ENCODE measurements at places on chromosomes 4 and X. TPM values are rescaled to one million over a fixed set of nuclear protein-coding genes. Genes with fewer than 3 reads are reported as not detected.

GRCh38 chr4:18722748-18723191, 701.2 kb upstream of the LCORL start:
- no peaks in the 10 kb centered on the region for H3K27me3 ChIP-seq
- no peaks in the 10 kb centered on the region for H3K4me1 ChIP-seq
- H3K27ac ChIP-seq = no peak overlapping the region
- no peak overlapping the region for H3K4me3 ChIP-seq

DNA sequence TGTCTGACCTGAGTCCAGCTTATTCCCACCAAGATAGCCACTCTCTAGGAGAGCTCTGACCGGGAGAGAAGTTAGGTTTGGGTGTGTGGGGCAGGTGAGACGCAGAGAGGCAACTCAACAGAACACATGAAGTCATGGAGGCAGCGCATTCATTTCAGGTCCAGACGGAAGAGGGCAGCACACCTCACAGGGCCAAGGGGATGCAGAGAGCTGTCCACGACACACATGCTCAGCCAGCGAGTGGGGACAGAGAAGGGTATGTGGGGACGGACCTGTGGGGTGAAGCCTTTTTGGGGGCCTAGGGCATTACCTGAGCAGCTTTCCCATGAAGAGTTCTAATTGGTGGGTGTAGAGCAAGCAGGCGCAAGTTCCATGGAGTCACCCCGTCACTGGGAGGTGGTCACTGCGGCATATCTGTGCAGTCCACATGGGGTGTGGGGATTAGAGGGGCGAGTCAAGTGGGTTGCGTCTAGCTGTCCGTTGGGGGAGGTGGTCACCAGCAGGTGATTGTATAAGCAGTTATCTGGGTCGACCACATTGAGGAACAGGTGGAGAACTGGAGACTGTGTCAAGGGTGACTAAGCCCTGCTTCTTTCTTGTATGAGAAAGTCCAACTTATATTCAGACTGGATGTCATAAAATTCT, 24.3 kb upstream of the UXT start:
- no peaks in the 10 kb centered on the region for H3K4me1 ChIP-seq
- H3K27ac ChIP-seq = no peak overlapping the region
- H3K4me3 ChIP-seq = no peak overlapping the region

GRCh38 chrX:51155566-51155965, 177.1 kb upstream of the NUDT10 start:
- H3K4me3 ChIP-seq = no peak overlapping the region
- no peak for DNase-seq
- no peaks in the 10 kb centered on the region for H3K36me3 ChIP-seq
- H3K27me3 ChIP-seq = no peaks in the 10 kb centered on the region
- no peak overlapping the region for H3K27ac ChIP-seq

DNA sequence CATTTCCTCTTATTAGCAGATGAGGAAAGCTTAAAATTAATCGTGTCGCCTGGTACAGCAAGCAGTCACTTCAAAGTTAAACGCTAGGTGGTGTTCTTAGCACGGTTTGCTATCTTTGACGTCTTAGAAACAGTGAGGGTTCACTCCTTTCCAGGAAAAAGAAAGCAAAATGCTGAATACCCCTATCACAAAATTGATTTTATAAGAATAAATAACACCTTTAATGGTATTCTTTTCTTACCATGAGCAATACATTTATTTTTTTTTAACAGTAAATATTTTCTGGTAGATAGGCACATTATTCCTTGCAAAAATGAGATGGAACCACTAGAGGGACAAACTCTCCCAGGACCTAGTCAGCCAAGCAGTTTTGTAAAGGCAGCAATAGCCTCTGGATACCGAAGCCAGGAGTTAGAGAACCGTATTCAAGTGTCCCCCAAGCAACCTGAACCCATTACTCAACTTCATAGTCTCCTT, 153.9 kb downstream of the KDR start:
- no peak overlapping the region for H3K4me3 ChIP-seq
- no peaks in the 10 kb centered on the region for H3K4me1 ChIP-seq
- H3K36me3 ChIP-seq = no peaks in the 10 kb centered on the region
- no peak overlapping the region for H3K27ac ChIP-seq

DNA sequence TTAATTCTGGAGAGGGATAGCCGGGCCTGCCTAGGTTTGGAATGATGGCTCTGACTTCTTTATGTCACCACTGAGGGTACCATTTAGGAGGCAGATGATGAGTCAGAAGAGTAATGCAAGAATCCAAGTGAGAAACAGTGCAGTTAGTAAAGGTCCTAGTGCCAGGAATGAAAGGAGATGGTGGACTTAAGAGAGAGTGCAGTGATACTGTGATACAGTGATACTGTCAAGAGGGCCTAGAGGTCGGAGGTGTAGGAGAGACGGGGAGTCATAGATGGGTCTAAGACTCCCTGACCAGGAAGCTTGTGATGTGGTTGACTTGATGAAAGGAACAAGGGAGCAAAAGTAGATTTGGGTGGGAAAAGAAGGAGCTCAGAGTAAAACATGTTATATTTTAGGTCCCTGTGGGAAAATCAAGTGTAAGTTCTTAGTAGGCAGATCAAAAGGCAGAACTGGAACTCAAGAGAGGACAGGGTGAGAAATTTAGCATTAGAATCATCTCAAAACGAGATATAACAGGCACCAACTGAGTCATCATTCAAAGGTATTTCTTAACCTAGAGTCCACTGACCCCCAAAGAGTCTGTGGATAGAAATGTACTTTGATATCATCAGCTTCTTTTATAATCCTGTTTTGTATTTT, 85.0 kb downstream of the NFKB1 start:
- no peak overlapping the region for H3K27ac ChIP-seq
- no peak for DNase-seq
- H3K4me1 ChIP-seq = no peaks in the 10 kb centered on the region
- peaks cover 81% of the 10 kb centered on the region for H3K36me3 ChIP-seq
- no peak overlapping the region for H3K4me3 ChIP-seq

GRCh38 chrX:148270499-148270898, 229.9 kb upstream of the AFF2 start:
- no peak overlapping the region for H3K27ac ChIP-seq
- H3K27me3 ChIP-seq = no peaks in the 10 kb centered on the region
- no peaks in the 10 kb centered on the region for H3K36me3 ChIP-seq
- no peaks in the 10 kb centered on the region for H3K4me1 ChIP-seq

- DNase-seq = no peak
- H3K4me3 ChIP-seq = no peak overlapping the region
- H3K4me1 ChIP-seq = no peaks in the 10 kb centered on the region
- no peaks in the 10 kb centered on the region for H3K36me3 ChIP-seq
- H3K27me3 ChIP-seq = no peaks in the 10 kb centered on the region
Observed at GRCh38 chrX:97691901-97692455, 808.3 kb downstream of the RPA4 start.

DNA sequence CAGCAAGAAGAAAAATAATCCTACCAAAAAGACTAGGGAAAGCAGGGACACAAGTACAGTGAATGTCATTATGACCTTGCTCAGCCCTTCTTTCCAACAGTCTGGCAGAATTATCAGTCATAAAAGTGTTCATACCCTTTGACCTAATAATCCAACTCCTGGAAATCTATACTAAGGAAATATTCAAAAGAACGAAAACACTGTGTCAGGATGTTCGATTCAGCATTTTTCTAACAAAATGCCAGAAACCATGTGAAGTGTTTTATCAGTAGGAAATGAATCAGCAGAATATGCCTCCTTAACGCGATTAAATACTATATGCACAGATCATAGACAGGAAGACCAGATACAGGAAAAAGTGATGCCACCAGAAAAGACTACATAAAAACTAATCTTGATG, 16.2 kb upstream of the S100G start:
- peaks cover 3% of the 10 kb centered on the region for H3K27me3 ChIP-seq
- no peak overlapping the region for H3K4me3 ChIP-seq
- H3K36me3 ChIP-seq = peaks cover 24% of the 10 kb centered on the region

DNA sequence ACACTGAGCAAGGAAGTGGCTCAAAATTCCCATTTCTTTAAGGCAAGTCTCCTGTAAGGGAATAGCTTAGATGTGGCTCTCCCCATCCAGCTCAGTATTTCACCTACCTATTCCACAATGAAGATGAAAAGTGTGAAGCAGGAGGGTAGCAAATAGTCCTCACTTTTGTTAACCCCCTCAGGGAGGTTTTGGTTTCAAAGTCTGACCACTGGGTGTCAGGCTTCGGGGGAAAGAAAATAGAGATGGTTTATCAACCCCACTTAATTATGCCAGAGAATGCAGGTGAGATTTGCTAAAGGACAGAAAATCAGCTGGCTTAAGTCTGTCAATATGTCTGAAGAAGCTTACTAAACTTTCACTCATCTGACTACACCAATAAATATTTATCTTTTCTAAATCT, 69.5 kb downstream of the DHX15 start:
- DNase-seq = no peak
- no peak overlapping the region for H3K4me3 ChIP-seq
- H3K27ac ChIP-seq = no peak overlapping the region
- no peaks in the 10 kb centered on the region for H3K27me3 ChIP-seq

- no peak overlapping the region for H3K27ac ChIP-seq
- DNase-seq = no peak
- H3K36me3 ChIP-seq = no peaks in the 10 kb centered on the region
- H3K4me1 ChIP-seq = no peaks in the 10 kb centered on the region
- no peaks in the 10 kb centered on the region for H3K27me3 ChIP-seq
Observed at GRCh38 chrX:40418813-40419195, 162.0 kb upstream of the ATP6AP2 start.

DNA sequence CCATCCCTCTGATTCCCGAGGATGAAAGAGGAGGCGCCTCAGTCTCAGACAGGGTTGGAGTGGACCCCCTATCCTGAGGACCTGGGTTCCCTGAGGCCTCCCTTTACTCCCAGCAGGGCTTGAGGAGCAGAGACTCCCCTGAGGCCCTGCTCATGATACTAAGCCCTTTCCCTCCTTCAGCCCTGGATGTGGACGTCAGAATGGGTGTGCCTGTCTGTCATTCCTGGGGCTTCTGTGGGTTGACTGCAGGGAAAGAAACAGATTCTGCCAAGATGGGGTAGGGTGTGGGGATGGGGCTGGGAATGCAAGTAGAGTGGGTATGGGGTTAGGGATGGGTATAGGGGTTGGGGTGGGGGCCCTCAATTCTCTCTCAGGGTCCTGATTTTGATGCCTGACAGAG, 21.1 kb downstream of the MAGEA10 start:
- H3K36me3 ChIP-seq = no peaks in the 10 kb centered on the region
- no peak overlapping the region for H3K4me3 ChIP-seq
- no peak for DNase-seq
- H3K27me3 ChIP-seq = no peaks in the 10 kb centered on the region
- no peak overlapping the region for H3K27ac ChIP-seq
- no peaks in the 10 kb centered on the region for H3K4me1 ChIP-seq

- H3K27ac ChIP-seq = no peak overlapping the region
- DNase-seq = no peak
- no peaks in the 10 kb centered on the region for H3K36me3 ChIP-seq
- no peaks in the 10 kb centered on the region for H3K27me3 ChIP-seq
Observed at GRCh38 chr4:36712013-36712412, 430.6 kb downstream of the DTHD1 start.

- H3K4me3 ChIP-seq = no peak overlapping the region
- DNase-seq = no peak
- no peak overlapping the region for H3K27ac ChIP-seq
- no peaks in the 10 kb centered on the region for H3K36me3 ChIP-seq
- peaks cover 3% of the 10 kb centered on the region for H3K27me3 ChIP-seq
- H3K4me1 ChIP-seq = no peaks in the 10 kb centered on the region
Observed at GRCh38 chrX:132086672-132087071, 41.1 kb downstream of the FRMD7 start.

GRCh38 chr4:38560340-38560739, 103.7 kb upstream of the KLF3 start:
- no peaks in the 10 kb centered on the region for H3K27me3 ChIP-seq
- DNase-seq = no peak
- H3K27ac ChIP-seq = no peak overlapping the region
- no peaks in the 10 kb centered on the region for H3K36me3 ChIP-seq
- peaks cover 16% of the 10 kb centered on the region for H3K4me1 ChIP-seq
- H3K4me3 ChIP-seq = no peak overlapping the region

GRCh38 chrX:27575565-27575964, 14.6 kb upstream of the DCAF8L2 start:
- H3K36me3 ChIP-seq = no peaks in the 10 kb centered on the region
- no peaks in the 10 kb centered on the region for H3K27me3 ChIP-seq
- no peak for DNase-seq
- H3K27ac ChIP-seq = no peak overlapping the region

DNA sequence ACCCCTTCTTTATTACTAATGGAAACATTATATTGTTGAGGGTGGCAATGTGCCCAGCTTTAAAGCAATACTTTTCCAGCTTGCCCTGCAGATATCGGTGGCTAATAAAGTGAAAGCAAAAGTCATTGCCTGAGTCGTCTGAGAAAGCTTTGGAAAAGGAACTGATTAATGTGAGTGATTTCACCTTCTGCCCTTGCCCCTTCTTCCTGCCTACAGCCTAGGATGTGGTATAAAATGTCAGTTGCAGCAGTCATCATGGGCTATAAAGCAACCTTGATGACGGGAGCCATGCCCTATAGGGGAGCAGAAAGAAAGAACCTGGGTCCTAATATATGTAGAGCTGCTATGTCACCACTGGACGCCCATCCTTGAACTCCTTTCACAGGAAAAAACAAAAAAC, 132.4 kb upstream of the USP9X start:
- H3K4me1 ChIP-seq = no peaks in the 10 kb centered on the region
- H3K27me3 ChIP-seq = no peaks in the 10 kb centered on the region
- H3K27ac ChIP-seq = no peak overlapping the region
- H3K36me3 ChIP-seq = no peaks in the 10 kb centered on the region

DNA sequence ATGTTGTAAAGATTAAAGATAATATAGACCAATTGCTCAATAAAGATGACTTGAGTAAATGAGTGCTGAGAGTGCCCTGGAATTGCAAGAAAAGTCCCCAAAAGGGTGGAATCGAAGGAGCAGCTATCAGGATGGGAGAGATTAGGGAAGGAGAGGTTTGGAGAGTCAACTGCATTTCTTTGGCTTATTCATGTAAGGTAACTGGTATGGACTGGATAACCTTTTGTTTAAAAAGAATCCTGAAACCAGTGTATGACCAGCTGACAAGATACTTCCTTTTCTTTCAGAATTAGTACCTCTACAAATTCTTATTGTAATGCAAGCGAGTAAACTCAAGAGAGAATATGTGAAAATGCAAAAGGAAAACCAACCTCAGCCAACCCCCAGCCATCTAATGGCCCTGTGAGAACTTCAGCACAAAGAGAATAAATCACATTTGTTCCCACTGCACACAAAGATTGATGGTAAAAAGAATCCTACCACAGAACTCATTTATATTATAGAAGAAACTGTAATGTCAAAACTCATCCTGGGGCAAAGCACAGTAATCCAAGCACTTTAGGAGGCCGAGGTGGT, 24.5 kb upstream of the SPP1 start:
- no peaks in the 10 kb centered on the region for H3K27me3 ChIP-seq
- no peaks in the 10 kb centered on the region for H3K36me3 ChIP-seq
- H3K27ac ChIP-seq = no peak overlapping the region
- H3K4me3 ChIP-seq = no peak overlapping the region
- H3K4me1 ChIP-seq = no peaks in the 10 kb centered on the region
- no peak for DNase-seq

DNA sequence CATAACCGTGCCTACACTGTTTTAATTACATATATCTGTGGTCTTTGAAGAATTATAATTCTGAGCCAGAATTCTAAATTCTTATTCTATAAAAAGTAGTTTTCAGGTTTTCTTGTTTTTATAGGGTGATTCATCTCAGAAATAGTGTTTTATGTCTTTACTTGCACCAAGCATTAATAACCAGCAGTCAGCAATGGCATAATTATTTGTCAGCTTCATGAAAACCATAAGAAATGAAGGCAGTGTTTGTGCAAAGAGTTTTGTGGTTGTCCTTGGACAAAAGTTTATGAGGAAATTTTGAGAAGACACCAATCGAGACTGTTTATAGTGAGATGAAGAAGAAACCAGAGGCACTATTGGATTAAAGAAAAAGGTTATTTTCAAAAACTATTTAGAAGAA, 37.2 kb downstream of the EDNRA start:
- H3K27ac ChIP-seq = no peak overlapping the region
- no peak overlapping the region for H3K4me3 ChIP-seq
- H3K27me3 ChIP-seq = no peaks in the 10 kb centered on the region
- no peak for DNase-seq
- H3K4me1 ChIP-seq = no peaks in the 10 kb centered on the region

Gene APLN
- total RNA-seq = 0.45 TPM

Gene BBS12
- total RNA-seq = 4.4 TPM

Measured in stomach (tissue), 19 donors.